Skin of body (tissue), 3 donors: ENCODE measurements at places on chromosomes 4 and X.

DNA sequence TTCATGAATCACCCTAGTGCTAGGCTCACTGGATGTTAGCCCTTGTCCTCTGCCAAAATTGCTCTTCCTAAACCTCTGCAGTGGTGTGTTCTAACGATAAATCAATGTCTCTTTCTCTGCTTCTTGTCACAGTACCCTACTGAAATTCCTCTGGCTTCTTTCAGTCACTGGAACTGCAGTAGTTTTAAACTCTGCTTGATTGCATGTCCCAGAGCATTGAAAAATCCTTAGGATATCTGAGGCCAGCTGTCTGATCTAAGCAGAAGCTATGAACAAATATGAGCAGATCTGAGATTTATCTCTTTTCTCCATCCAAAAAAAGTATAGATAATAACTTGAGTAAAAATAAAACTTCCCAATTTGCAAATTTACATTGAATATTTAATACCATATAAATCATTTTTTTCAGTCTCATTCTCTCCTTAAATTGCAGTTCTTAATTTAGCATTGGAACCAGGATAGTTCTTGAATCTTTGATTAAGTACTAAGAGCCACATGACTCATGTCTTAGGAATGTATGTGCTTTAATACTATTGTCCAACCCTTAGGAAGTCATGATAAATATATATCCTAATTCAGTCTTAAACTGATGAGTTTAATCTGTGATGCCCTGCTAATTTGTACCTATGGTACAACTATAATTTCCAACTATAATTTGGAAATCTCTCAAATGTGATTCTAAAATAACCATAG is 169.7 kb downstream of the PDHA2 start:
- DNase-seq: no peak

DNA sequence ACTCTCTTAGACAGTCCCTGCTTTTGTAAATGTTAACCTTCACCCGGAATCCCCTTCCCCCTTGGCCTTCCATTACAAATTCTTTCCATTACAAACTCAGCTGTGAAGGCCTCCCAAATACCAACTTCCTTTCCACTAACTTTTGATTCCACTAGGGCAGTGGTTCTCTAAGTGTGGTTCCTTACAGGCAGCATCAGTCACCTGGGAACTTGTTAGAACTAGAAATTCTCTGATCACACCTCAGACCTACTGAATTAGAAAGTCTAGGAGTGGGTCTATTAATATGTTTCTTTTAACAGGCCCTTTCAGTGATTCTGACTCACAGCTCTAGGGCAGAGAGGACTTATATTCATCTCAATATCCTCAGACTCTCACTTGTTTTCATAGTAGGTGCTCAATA is 19.0 kb upstream of the MRPL1 start:
- no peak for DNase-seq

DNA sequence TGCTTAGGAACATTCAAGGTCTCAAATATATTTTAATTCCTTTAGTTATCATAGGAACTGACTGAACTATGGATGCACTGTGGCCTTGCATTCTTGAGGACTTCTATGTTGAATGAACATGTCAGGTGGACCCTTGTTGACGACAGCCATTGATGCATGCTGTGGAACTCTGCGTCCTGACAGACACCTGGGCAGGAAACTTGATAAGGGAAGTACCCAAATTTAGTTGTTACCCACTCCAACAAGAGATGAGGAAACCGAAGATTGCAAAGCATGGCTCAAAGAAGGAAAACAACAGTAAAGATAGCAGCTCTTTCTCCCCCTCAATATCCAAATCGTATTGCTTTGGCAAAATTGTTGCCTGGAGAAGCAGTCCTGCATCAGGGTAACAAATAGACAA is 540.0 kb upstream of the NR3C2 start:
- no peak for DNase-seq

DNA sequence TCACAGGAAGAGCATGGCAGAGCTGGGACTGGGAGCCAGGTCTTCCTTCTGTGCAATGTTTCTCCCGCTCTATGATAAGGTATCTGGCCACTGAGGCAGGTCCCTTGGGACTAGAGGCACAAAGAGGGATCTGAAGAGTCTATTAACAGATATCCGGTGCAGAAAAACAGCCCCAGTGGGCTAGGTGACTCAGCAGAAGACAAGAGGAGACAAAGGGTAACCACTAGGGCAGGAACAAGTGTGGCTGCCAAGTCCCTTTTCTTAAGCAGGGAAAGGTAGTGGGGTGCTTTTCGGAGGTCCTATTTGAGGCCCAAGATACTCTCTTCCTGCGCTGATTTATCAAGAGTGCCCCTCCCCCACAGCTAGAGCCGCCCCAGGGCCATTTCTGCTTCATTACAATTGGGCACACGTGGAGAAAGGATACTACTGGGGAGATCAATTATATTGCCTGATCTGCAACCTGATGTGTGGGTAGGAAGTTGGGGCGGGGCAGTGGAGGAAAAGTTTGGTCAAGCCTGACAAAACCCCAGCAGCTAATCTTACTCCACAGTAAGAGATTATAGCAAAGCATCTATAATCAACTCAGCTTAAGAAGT is at the start of gene DGAT2L6:
Gene DGAT2L6, plus strand, starts transcription at position 546 of the 596 bp plus-strand sequence. CDS start 100 bp downstream, outside the sequence.
- no peak for DNase-seq

- DNase-seq: no peak
Measured at GRCh38 chr4:26105815-26106699, 192.0 kb downstream of the SMIM20 start.

- no peak for DNase-seq
Measured at GRCh38 chr4:131430302-131430701, 1718.8 kb upstream of the PCDH10 start.

DNA sequence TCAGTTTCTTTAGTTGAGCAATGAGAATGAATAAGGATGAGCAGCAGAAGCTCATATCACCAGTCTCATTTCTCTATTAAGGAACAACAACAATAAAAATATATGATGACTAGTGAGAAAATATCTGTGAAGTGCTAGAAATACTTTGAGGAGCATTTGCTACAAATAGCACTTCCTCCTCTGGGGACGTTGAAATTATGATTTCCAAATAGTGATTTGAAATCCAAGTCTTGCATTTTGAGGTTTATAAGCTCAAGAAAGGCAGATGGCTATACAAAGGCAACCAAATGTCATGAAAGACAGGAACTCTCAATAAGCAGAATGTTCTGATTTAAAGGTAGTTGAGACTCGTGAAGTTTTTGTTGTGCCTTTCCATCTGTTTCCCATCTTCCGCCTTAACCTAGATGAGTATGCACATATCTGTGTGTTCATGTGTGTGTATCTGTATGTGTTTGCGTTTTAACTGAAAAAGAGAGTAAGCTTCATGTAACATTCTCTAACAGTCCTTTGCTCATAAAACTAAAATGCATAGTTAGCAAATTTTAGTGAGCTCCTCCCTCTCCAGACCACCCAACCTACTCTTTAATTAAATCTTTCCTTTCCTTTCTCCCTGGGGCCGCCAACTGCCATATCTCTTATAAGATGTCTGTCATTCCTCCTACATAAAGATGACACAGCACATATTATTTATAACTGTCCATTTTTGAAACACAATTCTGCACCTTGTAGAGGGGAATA is 222.6 kb upstream of the RASGEF1B start:
- no peak for DNase-seq

- no peak for DNase-seq
Measured at GRCh38 chrX:18353931-18354368, 538 bp downstream of the SCML2 start.

- no peak for DNase-seq
Measured at GRCh38 chrX:38620623-38621022, 59.3 kb downstream of the TSPAN7 start.

DNA sequence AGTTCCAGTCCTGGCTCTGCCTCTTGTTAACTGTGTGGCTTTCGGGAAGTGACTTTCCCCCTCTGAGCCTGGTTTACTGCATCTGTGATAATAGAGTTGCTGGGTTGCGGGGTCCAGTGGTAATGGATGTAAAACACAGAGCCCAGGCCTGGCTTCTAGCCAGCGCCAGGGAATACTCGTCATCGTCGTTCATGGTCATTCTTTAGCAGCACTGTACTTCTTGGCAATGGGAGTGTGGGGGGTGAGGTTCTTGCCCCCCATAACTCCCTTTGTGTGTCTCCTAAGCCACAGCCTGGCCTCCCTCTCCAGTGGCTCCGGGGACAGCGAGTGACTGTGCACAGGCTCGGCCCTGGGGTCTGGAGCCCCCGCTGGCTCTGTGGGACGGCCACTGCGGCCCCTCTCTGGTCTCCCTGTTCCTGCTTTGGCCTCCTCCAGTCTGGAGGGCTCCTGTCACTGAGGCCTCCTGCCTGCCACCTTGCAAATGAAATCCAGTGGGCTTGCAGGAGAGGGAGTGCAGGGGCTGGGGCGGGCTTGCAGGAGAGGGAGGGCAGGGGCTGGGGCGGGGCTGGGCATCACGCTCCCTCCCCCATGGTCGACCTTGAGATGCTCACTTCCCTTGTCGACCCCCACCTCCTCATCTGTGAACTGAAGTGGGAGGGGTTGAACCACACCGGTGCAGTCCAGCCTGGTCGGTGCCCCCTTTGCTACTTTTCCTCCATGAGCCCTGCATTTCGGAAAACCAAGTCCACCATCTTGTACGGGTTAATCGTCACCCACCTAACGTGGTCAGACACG is 13.2 kb downstream of the PSAPL1 start:
- DNase-seq: no peak

- no peak for DNase-seq
Measured at GRCh38 chrX:133563705-133564104, 148.4 kb upstream of the GPC4 start.

DNA sequence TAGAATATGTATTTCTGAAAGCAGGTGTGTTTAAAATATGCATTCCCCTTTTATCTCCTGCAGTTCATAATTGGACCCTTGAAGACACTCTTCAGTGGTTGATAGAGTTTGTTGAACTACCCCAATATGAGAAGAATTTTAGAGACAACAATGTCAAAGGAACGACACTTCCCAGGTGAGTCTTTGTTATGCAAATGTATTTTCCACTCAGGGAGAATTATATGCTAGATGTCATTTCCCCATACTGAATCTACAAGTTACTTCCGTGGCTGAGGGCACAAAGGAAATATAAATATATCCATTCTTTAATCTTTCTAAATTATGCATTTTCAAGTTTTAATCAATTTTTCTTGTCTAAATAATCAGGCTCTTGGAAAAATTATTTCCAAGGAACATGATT is 134.7 kb downstream of the STIM2 start:
- no peak for DNase-seq

- DNase-seq: no peak
Measured at GRCh38 chr4:147361726-147362125, 119.2 kb upstream of the EDNRA start.

GRCh38 chr4:144970597-144970996 is 127.4 kb downstream of the ANAPC10 start:
- no peak for DNase-seq
